ENCODE measurements at places on chromosomes 3 and 15.

- DNase-seq, result no peak
These were observed 930.6 kb upstream of the EPHA6 start for GRCh38 chr3:95883801-95884200.

DNA sequence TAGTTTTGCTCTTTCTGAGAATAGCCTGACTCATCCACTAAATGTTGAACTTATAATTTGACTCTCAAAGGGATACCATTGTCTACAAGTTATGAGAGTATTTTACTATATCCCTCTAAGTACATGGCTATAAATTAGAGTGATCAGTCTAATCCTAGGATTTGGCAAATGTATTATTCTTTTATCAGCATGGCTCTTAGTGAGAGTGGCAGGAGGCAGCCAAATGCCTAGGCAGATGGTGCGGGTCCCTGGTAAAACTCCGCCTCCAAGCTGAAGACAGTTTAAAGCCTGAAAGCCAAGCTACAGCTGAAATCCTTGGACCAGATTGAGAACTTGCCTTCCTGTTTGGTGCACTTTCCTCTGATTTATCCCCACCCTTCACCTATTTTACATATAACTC, 631.8 kb downstream of the SQOR start:
- DNase-seq, result no peak

- no peak for DNase-seq
These were observed 288.2 kb downstream of the ADAMTS17 start for GRCh38 chr15:100053474-100054121.

- DNase-seq, result no peak
These were observed 34.0 kb upstream of the TRPM1 start for GRCh38 chr15:31135523-31135922.

- DNase-seq, result no peak
These were observed 3.8 kb upstream of the PLXNA1 start for GRCh38 chr3:126979046-126979628.

GRCh38 chr3:184450547-184450946, 70.7 kb downstream of the CHRD start:
- DNase-seq, result no peak

DNA sequence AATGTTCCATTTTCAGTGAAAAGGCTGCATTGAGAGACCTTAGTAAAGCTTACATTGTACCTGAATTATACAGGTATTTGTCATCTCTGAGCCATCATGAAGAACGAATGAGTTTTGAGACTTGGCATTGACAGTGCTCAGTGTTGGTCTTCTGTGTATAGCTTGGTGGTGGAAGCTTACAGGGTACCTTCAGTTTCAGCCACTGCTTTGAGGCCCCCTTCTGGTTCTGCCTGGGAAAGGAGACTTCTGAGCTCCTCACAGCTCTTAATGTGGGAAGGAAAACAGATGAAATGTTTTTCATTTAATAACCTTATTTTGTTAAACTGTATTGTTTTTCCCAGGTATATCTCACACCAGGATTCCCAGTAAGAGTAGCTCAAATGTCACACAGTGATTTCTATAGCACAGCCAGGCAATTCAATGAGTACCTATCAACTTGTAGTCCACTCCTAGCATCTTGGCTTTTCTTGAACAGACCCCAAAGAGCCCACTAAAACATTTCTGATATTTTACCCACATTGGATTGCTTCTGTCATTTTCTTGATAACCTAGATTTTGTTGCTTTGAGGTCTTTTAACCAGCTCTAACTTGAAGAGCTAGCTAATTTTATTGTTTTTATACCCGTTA, 5.6 kb downstream of the SERPINI1 start:
- no peak for DNase-seq

- no peak for DNase-seq
These were observed 220.9 kb downstream of the AGBL1 start for GRCh38 chr15:86300390-86301125.

GRCh38 chr3:119276680-119277079, 17.5 kb upstream of the ARHGAP31 start:
- no peak for DNase-seq

DNA sequence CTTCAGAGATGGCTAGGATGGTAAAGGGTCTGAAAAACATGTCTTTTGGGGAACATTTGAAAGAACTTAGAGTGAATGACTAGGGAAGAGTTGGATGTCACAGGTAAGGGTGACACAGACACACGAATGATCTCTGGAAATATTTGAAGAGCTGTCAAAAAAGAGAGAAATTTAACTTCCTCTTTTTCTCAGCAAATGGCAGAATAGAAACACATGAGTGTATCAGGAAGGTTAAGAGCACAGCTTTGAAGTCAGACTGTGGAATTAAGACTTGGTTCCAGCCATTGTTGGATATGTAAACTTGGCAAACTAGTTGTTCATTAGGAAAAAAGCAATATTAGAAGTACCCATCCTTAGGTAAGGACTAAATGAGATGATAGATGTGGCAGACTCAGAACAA, 117.7 kb downstream of the IMPG2 start:
- no peak for DNase-seq

DNA sequence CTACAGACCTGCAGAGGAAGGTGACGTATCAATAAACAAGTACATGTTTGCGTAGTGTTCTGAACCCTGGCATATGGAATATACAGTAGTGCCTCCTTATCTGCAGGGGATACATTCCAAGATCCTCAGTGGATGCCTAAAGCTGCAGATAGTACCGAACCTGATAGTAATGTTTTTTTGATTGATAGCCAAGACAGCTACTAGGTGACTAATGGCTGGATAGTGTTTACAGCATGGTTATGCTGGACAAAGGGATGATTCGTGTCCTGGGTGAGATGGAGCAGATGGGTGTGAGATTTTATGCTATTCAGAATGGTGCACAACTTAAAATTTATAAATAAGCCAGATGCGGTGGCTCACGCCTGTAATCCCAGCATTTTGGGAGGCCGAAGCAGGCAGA, 55.8 kb upstream of the IGF2BP2 start:
- DNase-seq, result no peak

- DNase-seq, result no peak
These were observed 58.9 kb downstream of the TMEM108 start for GRCh38 chr3:133096900-133097613.

GRCh38 chr3:195906865-195907683, 1.3 kb downstream of the TNK2 start:
- DNase-seq, result no peak

GRCh38 chr3:197958346-197958745, 1.7 kb upstream of the LMLN start:
- no peak for DNase-seq

DNA sequence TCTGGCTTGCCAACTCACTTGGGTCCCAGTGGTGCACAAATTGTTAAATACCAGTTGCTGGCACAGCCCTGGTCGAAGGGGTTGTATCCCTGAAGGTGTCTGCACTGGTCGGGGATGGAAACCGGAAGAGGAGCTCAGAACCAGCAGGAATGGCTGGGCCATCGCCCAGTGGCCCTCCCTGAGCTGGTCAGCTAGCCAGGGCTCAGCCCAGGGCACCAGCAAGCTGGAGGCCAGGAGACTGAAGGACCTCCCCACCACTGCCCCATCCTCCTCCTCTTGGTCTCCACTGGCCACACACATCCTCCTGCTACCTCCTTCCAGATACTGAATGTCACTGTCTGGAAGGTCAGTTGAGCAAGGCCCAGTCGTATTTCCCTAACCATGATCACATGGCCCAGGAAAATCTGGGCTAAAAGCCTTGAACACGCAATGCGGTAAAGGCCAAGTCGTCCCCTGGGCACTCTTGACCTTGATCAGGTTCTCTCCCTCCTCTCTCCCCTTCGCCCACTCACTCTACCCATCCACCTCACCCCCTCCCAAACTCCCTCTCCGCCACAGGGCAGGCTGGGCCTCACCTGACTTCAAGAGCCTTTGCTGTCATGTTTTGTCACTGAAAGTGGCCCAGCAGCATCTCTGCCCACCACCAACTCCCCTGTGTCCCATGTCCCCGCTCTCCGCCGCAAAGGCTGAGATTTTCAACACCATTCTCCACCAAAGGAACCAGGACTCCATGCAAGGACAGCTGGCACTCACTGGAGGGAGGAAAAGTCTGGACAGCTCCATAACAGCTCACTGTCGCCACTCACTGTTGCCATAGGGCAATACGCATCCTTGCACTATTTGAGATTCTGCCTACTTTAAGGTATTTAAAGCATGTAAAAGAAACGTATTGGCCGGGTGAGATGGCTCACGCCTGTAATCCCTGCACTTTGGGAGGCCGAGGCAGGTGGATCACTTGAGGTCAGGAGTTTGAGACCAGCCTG, 12.1 kb downstream of the ZDHHC19 start:
- DNase-seq, result no peak

DNA sequence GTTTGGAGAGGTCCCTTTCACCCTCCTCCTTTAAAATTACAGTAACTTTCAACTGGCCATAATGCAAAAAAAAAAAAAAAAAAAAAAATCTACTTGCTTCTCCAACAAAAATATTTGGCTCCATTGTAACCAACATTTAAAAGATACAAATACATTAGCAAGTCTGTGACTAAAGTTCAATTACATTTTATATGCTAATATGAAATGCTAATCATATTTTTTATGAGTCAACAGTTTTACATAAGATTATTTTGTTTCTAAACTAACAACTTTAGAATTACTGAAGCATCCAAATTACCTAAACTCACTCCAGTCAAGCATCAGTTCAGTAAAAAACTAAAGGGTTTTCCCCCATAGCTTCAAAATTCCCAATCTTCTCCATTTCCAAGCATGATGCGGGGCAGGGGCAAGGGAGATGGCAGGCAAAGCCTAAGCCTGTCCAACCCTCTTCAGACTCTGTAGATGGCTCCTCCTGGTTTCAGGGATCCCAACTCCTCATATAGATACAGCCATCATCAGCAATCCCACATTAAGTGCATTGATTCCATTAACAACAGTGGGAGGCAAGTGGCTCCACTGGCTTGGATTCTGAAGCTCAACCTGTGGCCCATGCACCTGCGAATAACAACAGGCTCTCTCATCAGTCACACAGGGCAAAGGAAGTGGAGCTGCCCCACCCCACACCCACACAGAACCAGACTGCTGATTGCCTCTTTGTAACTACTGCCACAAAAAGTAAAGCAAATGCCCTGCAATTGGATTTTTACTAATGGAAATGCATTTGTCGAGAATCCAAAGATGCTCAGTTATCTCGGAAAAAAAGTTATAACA, 15.0 kb downstream of the SFMBT1 start:
- DNase-seq, result no peak

GRCh38 chr15:93070132-93070531, 18.9 kb downstream of the RGMA start:
- no peak for DNase-seq

GRCh38 chr3:152738656-152739055, 96.3 kb upstream of the P2RY1 start:
- DNase-seq, result no peak

GRCh38 chr3:27224197-27224596, 145.0 kb downstream of the NEK10 start:
- no peak for DNase-seq

DNA sequence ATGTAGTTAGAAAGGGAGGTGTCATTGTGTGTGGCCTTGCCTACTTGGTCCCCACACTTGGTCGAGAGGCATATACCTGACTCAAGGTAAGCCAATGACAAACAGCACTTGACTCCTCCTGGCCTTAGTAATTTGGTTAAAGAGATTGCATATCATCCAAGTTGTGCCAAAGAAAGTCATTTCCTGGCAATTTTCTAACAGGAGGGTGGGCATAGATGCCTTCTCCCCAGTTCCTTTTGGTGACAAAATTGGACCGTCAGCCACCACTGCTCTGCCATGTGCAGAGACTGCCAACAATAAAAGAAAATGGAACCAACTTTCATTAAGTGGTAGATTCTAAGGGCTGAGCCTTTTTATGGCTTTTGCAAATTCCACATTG, 7.9 kb upstream of the LEKR1 start:
- DNase-seq, result no peak

DNA sequence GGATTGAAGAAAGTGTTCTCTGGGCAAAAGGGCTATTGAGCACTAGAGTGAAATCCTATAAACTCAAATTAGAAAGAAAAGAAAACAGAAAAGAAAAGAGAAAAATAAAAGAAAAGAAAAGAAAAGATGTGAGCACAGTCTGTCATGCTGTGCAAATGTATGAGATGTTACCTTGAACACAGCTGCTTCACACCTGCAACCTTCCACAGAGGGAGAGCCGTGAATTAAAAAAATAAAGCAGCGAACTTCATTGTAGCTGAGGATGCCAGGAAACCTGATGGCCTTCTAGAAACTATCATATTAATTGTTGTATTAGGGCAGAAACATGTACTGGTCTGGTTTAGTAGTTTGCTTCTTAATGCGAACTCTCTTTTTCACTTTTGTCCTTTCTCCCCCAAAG, 88.0 kb upstream of the SATB1 start:
- no peak for DNase-seq

- DNase-seq, result no peak
These were observed 81.0 kb downstream of the TMEM108 start for GRCh38 chr3:133119176-133119575.

GRCh38 chr15:94397337-94397736, 166.0 kb downstream of the MCTP2 start:
- DNase-seq, result no peak

- no peak for DNase-seq
These were observed 14.1 kb downstream of the FYCO1 start for GRCh38 chr3:45981346-45982074.

DNA sequence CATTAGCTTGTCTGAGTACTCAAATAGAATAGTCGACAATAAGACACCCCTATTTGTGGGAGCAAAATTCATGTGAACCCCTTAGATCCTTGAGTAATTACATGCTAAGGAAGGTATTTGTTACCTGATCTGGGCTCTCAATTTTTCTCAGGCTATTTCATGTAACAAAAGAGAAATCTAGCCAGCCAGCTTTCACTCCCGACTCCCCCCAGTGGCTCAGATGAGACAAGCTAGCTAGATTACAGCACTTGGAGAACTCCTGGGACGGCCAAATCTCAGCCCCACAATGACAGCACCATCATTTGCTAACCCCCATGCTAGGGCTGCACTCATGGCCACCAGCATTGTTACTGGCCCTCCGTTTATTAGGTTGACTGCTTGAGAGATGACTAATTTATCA, 41.3 kb downstream of the GLDN start:
- DNase-seq, result no peak

DNA sequence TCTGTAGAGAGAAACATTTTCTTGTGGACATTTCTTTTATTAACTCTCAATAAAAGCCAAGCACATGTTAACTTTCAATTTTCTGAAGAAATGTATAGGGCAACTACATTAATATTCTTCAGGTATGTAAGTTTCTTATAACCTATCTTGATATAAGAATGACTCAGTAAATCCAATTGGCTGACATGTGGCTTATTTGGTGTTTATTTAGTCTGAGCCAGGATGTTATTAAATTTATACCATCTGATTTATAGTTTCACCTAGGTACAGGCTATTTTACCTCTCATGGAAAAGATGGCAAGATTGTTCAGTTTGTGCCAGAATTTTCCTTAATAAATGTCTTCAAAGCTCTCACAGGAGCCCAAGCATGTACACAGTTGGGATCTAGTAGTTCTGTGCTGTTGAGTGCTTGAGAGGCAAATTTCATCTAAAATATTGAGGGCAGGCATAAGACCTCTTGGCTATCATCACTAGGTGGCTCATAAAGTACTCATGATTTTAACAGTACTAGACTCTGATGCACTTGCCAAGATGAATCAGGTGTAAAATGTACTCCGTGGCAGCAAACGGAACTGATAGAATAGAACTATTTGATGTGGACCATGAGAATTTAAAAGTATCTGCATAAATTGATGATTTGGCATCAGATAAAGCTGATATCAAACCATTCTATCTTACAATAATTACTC, 631.9 kb downstream of the RBMS3 start:
- no peak for DNase-seq
